Retina (tissue), 1 donor: ENCODE measurements at places on chromosomes 3 and 15.

- DNase-seq, result peak; percentile 71
Observed at GRCh38 chr3:69888040-69888942, 111.2 kb upstream of the SAMMSON start.

- no peak for DNase-seq
Observed at GRCh38 chr15:94262201-94262600, 30.8 kb downstream of the MCTP2 start.

GRCh38 chr3:71360180-71360579 is 223.3 kb downstream of the FOXP1 start:
- no peak for DNase-seq

DNA sequence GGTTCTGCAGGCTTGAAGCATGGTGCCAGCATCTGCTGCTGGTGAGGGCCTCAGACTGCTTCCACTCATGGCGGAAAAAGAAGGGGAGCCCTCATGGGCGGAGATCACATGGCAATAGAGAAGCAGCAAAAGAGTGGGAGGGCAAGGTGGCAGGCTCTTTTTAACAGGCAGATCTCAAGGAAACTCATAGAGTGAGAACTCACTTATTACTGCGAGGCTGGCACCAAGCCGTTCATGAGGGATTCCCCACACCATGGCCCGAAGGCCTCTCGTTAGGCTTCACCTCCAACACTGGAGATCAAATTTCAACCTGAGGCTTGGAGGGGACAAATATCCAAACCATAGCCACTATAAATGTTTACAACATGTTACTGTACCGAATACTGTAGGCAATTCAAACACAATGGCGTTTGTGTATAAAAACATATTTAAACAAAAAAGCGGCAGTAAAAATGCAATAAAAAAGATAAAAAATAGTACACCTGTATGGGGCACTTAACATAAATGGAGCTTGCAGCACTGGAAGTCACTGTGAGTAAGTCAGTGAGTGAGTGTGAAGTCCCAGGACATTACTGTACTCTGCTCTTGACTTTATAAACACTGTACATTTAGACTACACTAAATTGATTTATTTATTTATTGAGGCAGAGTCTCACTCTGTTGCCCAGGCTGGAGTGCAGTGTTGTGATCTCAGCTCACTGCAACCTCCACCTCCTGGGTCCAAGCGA is 18.8 kb upstream of the MOBP start:
- no peak for DNase-seq

DNA sequence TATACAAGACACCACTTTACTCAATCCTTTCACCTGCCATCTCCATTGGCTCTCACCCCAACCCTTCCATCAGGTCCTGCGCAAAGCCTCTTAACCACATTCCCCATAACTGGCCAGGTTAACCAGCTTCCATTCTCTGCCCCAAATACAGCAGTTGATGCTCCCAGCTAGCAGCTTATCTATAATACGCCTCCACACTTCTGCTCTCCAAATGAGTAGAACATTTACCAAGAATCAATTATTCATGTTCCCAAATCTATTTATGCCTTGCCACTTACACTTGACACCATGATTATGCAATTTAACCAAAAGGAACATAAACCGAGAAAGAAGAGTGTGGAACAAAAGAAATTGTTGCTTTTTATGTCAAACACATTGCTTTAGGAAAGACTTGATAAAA is 103.7 kb upstream of the TPM1 start:
- no peak for DNase-seq

DNA sequence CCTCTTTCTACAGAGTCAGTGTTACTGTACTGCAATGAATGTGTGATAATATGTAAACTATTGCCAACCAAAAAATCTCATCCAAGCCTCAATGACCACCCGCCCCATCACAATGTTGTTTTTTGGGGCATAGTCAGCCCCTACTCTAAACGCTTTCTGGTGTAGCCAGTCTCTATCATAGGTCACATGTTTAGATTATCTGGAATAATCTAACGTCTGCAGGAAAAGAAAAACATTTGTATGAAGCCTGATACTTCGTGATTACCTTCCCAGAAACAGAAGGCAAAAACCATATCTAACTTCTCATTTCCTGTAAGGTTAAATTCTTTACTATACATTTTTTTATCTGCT is 1331.8 kb upstream of the GBE1 start:
- DNase-seq, result no peak

DNA sequence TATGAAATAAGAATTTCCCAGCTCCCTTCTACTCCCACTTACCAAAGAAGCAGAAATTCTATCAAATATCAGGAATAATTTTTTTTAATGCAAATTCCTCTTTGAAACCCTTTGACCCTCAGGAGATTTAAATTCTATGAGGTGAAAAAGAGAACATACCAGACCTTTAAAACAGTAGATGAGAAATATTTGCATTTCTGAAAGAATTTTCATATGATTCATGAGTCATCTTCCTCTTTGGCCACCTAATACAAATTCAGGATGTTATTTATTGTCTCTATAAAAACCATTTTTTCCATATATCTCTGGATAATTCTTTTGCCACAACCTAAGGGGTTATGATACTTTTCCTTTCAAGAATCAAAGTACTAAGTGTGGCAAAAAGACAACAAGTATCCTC is 67.3 kb upstream of the ST3GAL6 start:
- no peak for DNase-seq

- DNase-seq, result no peak
Observed at GRCh38 chr3:104436506-104436905, 930.2 kb upstream of the ALCAM start.

GRCh38 chr3:1600700-1601418 is 497.8 kb upstream of the CNTN4 start:
- DNase-seq, result no peak

- no peak for DNase-seq
Observed at GRCh38 chr15:40594429-40594836, 384 bp downstream of the KNL1 start.

DNA sequence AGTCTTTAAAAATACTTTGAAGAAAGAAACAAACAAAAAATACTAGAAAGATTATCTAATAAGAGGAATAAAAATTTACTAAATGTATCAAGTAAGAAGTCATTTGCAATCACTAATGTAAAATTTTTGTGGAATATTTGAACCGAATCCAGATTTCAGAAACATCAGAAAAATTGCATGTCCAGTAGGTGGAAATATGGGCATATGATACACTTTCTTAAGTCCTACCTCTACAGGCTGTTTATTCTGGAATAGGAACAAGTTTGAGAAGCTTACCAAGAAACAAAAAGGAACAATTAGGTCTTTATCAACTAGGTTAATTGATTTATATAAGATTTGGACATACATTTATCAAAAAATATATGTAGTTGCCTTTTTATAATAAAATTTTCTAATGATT is 292.9 kb upstream of the ROBO1 start:
- no peak for DNase-seq

DNA sequence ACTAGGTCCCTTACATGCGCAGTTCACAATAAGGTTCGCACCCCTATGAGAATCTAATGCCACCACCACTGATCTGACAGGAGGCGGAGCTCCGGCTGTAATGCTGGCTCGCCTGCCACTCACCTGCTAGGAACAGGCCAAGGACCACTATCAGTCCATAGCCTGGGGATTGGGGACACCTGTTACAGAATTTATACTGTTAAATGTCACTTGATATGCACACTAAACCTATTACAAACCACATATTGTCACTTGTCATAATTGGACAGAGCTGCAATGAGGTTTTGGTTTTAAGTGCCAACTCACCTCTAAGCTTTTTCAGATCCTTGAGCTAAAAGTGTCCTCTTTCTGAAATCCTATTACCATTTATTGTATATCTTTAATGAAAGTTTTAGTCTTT is 507.9 kb upstream of the TPRG1 start:
- DNase-seq, result no peak
